ENCODE measurements at places on chromosomes 2 and 18.

GRCh38 chr2:71777946-71778345, 324.6 kb downstream of the DYSF start:
- no peak for DNase-seq

- no peak for DNase-seq
Measured at GRCh38 chr2:188746727-188747126, 227.4 kb upstream of the COL3A1 start.

- DNase-seq: no peak
Measured at GRCh38 chr18:5391409-5391808, 95.9 kb upstream of the ZBTB14 start.

GRCh38 chr2:134131681-134132489, 122.0 kb upstream of the MGAT5 start:
- DNase-seq: no peak

GRCh38 chr18:79166702-79167101, 97.5 kb downstream of the ATP9B start:
- no peak for DNase-seq

DNA sequence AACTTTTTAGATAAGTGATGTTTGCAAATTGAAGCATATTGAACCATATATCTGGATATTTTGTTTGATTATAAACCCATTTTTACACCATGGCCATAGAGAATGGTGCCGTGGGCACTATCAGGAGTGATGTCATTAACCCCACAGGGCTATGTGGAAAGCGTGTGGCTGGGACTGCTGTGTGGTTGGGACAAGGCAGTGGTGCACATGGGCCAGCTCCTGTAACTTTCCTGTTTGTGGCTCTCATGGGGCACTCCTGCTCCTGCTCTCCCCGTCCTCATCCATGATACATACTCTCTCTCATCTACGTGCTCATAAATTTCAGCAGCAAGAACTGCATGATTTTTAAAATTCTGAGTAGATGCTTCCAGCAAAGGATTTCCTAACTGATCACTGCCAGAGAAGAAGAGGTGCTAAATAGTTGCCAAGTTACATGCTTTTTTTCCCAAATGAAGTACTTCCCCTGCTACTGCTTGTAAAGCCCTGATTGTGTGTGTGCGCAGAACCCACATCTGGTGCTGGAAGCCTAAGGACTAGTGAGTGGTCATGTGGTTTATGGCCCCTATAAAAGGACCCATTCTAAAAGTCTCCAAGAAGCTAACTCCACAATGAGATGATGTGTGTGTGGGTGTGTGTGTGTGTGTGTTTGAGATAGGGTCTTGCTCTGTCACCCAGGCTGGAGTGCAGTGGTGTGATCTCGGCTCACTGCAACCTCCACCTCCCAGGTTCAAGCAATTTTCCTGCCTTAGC, 240.8 kb downstream of the NEDD4L start:
- no peak for DNase-seq

GRCh38 chr2:200728630-200729029, 83.1 kb upstream of the BZW1 start:
- DNase-seq: no peak

- no peak for DNase-seq
Measured at GRCh38 chr2:142892715-142893114, 15.3 kb downstream of the KYNU start.

DNA sequence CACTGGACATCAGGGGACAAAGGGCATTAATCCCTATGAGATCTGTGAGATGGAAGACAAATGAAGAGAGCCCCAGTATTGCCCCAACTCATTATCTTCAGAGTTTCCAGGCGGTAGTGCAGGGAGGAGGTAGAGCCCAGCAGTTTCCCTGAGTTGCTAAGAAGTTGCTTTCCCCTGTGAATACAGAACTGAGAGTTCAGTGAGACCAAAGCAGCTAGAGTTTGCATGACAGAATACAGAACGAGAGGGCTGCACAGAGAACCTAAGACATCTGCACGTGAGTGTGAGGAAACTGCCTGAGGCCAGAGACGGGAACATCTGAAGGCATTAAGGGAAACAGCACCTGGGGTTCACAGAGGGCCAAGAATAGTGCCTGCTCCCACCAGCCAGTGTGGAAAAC, 18.1 kb upstream of the PGAP1 start:
- DNase-seq: no peak

DNA sequence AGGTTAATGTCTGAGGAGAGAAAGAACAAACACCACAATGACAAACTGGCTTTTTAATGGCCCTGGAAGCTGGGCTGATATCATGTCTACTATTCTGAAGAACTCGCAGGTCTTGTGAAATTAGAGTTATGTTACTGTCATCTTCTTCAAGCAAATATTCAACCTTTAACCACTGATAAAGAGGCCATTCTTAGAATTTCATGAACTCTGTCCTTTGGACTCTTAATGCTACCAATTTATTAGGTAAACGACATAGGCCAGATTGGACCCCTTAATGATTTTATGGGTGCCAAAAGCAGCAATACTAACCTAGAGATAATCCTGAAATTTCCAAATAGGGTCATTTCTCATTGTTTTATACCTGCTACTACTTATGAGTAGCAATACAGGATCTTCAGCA, 109.0 kb upstream of the ACVR1C start:
- no peak for DNase-seq

DNA sequence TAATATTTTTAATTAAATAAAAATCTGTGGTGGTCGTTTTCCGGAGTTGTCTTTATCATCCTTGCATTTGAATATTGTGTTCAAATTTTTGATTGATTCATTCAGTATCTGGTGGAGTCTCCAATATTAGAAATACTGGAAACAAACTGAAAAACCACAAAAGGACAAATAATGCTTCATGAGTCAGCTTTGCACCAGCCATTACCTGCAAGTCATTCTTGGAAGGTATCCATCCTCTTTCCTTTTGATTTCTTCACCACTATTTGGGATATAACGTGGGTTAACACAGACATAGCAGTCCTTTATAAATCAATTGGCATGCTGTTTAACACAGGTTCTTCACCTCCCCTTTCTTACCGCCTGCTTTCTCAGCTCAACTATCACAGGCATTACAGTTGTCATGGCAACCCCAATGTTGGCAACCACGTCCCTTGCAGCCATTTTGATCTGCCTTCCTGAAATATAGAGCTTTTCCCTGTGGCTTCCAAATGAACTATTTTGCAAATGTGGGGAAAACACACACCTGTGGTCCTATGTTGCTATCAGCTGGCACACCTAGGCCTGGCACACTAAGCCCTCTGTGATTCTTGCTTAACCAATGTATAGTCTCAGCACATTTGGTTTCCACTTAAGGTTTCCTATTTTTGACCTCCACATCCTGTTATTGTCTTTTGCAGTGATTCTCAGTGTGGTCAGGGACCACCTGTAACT, 6.5 kb downstream of the CTLA4 start:
- no peak for DNase-seq
